ENCODE measurements at places on chromosomes 7 and 10.

DNA sequence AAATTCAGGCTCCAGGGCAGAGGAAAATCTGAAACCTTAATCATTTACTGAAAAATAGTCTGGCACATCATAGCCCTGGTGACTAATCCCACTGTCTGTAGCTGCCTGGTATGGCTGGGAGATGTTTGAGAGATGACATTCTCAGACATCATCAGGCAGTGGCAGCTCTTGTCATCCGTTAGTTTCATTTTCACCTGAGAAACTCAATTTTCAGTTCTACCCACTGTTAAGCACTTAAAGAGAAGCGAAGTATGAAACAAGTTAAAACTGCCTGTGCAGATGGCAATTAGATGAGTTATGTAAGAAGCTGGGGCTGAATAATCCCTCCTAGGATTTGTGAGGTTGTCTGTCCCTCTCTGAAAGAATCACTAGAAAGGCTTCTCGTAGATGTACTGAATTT lies 150.2 kb downstream of the NSUN6 start:
- DNase-seq = peak; percentile 9

DNA sequence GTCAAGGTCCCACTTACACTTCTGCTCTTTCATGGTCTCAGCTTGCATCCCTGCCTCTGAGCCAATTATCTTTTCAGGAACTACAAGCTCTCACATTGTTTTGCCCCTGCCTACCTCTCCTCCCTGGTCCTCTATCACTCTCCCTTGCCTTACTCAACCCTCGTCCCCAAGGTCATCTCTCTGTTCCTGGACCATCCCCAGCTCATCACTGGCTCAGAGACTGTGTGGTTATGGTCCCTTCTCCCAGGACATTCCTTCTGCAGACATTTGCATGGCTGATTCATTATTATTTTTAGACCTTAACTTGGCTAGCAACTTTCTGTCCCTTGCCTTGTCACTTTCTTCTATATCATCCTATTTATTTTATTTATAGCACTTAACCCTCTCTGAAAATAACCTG lies 17.8 kb upstream of the GPAM start:
- no peak for DNase-seq

- DNase-seq = peak; percentile 56
Measured at GRCh38 chr10:36493516-36493880, 631.9 kb upstream of the ANKRD30A start.

DNA sequence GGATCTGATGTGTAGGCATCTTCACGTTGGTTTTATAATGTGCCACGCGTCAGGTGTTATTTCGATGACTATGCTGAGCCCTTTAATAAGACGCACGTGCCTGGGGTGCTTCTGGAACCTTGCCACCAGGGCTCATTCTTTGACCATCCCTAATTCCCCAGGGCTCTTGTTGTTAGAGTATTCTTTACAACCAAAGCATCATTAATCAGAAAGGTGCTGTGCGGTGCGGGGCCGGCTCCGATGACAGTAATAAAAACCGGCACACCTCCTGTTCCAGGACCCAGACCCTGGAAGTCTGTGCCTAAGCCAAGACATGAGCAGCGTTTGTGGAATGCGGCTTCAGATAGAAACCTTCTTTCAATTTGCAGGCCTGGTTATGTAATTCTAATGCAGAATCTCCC lies 58.4 kb downstream of the MGMT start:
- peak; percentile 44 for DNase-seq

- no peak for DNase-seq
Measured at GRCh38 chr7:114916261-114916892, 5.5 kb upstream of the MDFIC start.

- DNase-seq = peak; percentile 57
Measured at GRCh38 chr10:110671788-110672579, 27.8 kb downstream of the RBM20 start.

DNA sequence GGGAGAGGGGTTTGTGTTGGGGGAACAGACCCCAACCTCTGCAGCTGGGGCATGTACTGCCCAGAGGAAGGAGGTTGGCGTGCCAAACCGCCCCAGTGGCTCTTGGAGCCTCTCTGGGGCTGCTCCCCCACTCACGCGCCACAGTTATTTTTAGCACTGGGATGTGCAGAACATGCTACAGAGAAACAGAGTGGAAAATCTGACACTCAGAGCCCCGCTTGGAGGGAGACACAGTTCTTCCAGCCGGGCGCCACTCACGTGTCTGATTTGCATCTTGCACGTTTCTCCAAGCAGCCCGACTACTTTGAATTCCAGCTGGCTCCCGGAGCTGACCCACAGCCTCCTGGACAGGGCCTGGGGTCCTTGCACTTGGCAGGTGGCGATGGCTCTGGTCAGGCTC lies 182.0 kb downstream of the RPS24 start:
- peak; percentile 52 for DNase-seq

GRCh38 chr10:82558014-82558607 lies 683.1 kb downstream of the NRG3 start:
- DNase-seq = no peak

- DNase-seq = no peak
Measured at GRCh38 chr10:79249186-79250121, 97.8 kb upstream of the PPIF start.

DNA sequence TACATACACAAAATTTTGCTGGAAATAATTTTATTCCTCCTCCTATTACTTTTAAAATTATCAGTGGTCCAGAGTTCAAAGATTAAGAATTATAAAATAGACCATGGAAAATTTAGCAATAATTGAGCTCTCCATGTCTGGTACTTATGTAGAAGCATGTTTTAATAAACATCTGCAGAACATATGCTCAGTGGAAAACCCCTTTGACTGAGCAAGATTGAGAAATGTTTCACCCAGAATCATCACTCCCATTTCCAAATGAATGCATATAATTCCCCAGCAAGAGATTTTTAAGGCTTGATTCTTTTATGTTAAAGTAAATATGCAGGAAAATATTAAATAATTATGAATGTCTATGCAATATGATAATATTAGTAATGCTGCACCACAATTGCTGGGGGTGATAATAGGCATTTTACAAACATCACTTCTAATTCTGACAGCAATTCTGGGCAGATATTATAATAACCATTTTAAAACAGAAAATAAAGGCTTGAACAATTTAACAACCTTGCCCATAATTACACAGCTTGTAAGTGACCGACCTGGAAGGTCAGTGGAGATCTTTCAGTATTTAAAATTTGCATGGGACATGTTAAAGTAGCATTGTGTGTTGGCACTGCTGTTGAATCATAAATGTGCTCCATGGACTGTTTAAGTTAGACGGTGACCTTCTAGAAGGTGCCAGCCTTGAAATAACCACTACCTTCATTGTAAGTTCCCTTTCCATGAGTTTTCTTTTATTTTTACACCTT lies 45.6 kb upstream of the TES start:
- DNase-seq = peak; percentile 29

DNA sequence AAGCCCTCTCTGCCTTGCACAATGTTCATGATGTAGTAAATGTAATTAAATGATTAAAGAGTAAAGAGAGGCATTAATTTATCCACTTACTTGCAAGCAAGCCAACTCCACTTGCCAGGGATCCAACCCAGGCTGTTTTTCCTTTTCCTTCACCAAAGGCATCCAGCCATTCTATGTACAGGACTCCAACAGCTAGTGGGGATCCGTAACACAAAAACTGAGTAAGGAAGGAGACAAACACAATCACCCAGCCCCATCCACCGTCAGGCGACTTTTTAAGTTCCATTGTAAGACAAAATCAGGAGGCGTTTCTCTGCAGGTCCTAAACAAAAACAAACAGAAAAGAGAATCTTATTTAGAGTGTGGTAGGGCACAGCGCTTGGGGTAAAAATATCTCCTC lies 25.6 kb downstream of the SLC16A9 start:
- no peak for DNase-seq

DNA sequence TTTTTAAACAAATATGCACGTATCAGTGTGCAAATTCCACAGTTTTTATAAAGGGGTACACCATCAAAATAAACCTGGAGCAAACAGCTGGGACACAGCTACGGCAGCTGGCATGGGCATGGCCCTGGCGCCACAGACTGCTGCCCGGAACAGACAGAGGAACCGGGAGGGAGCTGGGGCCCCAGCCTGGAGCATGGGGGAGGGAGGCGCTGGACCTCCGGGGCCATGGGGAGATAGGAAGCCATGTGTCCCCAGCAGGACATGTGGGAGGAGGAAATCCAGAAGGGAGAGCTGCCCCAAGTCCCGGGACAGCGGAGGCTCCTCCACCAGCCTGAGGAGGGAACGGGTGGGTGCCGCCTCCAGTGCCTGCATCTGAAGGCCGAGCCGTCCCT lies 180.1 kb downstream of the MAD1L1 start:
- DNase-seq = no peak
